ENCODE measurements at places on chromosomes 1 and 21.
A peak's percentile ranks its signal among the peaks of the same experiment; 100 is the strongest.

DNA sequence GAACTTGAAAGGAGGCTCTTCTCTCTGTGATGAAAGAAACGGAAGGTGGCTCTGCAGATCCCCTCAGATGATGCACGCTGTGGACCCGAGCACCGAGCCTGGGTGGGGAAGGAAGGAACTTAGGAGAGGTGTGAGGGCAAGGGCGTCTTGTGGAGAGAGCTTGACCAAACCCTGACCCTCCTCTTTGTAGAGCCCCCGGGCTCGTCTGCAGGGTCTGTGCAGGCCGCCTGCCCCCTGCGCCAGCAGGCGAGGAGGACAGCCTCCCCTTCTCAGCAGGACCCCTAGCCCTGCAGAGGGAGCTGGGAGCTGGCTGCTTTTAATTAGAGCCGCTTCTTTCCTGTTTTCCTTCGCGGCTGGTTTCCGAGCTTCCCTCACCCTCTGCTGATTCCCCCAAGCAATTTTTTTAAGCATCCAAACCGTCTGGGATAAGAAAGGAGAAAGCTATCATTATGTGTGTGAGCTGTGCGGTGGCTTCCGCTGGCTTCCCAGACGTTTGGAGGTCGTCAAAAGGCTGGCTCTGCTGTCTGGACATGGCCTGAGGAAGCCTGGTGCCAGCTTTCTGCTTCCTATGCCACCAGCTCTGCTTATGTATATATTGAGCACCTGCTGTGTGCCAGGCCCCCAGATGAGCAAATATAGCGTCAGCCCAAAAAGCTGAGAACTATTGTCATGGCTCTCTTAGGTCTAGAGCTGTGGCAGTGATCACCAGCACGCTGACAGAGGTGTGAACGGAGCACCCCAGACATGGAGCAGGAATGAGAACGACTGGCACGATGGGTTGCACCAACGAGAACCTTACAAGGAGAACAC, 160.2 kb upstream of the IRF2BP2 start:
- no peak for DNase-seq

GRCh38 chr21:26470351-26471098, 102.6 kb downstream of the CYYR1 start:
- DNase-seq, result no peak

DNA sequence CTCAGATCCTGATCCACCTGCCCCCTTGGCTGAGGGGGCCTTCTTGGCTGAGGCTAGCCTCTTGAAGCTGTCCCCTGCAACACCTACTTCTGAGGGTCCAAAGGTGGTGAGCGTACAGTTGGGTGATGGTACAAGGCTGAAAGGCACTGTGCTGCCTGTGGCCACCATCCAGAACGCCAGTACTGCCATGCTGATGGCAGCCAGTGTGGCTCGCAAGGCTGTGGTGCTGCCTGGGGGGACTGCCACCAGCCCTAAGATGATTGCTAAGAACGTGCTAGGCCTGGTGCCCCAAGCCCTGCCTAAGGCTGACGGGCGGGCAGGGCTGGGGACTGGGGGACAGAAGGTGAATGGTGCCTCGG, 5.2 kb downstream of the ZNF687 start:
- DNase-seq, result no peak

GRCh38 chr1:205274041-205274691, 46.4 kb downstream of the TMCC2 start:
- DNase-seq, result no peak

DNA sequence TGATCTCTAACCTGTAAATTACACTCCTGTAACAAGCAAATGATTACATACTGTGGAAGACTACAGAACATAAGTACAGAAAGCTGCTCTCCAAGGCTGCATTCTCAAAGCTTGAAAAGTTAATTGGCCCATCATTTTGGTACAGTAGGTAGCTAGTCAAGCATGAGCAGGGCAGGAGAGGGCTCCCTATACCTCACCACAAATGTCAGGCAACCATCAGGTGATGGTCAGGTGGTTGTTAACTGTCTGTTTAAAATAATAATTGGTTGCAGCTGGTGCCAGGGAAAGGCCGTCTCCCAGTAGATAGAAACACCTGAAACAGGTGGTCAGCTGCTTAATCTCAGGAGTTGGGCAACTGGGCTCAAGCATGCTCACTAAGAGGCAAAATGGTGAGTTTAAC, 13.1 kb upstream of the SLC1A7 start:
- DNase-seq, result no peak

DNA sequence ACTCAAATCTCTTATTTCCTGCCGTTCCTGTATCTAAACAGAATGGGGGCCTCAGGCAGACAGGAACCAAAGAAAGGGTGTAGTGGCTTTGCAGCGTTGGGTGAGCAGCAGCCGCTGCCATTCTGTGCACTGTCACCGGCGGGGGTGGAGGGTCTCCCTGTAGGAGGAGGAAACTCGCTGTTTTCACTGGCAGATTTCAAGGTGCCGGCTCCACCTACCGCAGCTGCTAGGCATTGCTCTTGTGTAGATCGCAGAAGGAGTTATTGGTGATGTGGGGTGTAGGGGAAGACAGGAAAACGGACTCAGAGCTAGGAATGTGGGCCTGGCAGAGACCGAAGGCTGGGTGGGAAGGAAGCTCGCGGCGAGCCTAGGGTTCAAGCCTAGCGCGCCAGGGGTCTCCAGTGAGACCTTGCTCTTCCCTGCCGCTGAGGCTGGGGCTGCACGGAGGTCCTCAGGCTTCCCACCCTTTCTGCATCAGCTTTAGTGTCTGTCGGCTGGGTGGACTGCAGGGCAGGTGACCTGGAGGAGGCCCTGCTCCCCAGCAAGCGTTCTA, 20.8 kb downstream of the ATP5PO start:
- DNase-seq, result peak; percentile 60

DNA sequence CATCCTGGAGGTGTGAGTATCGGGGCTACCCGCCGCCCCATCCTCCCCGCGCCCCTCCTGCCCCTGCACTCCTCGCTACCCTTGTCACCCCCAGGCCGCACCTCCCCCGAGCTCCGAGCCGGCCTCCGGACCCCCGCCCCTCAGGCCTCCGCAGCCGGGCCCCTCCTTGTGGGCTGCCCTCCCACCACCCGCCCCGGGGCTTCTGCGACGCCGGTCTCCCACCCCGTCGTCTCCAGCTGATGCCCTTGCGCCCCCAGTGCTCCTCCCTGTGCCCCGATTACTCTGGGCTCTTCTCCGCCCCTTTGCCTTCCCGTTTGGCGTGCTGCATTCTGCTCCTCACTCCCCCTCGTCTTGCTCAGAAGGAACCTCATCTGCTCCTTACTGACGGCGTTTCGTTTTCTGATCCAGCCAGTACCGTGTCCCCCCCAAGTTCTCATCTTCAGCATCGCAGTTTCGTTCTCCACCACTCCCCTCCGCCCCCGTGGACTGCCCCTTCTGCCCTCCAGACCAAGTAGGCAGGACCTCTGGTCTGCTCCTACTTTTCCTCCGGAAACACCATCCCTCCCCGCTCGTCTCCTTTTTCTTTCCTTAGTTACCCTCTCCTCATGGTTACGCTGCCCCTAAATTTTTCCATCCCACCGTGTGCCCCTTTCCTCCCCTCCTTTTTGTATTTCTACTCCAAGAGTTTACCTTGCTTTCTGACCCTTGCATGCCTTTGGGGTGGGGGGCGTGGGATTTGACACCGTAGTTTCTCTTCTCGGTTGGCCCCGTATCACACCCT, 841 bp downstream of the SNX27 start:
- peak; percentile 36 for DNase-seq

- no peak for DNase-seq
Measured at GRCh38 chr1:210441028-210441427, 112.3 kb downstream of the HHAT start.

DNA sequence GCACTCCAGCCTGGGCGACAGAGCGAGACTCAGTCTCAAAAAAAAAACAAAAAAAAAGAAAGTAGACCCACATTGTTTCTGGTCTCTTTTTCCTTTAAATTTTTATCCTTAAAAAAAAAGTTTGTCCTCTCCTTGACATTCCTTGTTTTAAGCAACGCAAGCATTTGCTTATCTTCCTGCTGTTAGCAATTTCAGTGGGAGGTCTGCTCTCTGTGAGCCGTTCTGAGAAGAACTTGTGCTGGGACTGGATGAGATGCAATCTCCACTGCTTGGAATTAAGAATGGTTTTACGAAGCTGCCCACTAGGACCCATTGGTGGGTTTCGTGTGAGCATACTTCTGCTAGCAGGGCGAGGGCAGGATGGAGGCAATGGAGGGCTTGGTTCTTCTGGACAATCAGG, 225.1 kb upstream of the TMEM51 start:
- DNase-seq, result no peak

- no peak for DNase-seq
Measured at GRCh38 chr1:21329209-21329844, 39.1 kb upstream of the ECE1 start.

DNA sequence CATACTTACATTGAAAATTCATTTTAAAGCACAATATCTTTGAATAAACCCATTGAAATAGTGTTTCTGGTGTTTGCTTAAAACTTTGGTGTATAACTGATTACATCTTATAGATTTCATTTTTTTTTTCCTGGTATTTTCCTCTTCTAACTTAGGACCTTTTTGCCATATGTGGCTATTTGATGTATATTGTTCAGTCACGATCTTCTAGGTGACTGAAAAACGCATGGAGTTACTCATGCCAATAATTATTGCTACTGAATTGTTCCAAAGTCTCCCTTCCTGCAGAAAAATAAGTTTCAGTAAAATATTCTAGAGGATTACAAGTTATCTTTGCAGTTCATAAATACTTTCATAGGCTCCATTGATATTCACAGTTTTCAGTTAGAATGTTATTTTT, 22.9 kb upstream of the C1orf105 start:
- DNase-seq, result no peak

- DNase-seq, result peak; percentile 64
Measured at GRCh38 chr1:41533016-41533730, 48.7 kb upstream of the EDN2 start.

DNA sequence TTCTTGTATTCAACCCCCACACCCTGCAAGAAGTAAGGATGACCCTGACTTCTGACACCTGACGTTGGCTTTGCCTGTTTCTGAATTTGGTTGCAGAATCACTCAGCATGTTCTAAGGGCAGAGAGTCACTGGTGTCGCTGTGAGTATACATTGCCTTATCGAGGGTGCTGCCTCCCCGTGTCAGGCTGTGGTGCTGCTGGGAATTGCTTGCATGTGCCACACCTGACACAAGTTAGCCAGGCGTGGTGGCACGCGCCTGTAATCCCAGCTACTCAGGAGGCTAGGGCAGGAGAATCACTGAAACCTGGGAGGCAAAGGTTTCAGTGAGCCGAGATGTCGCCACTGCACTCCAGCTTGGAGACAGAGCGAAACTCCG, 45.9 kb downstream of the WDR4 start:
- DNase-seq, result no peak

- DNase-seq, result no peak
Measured at GRCh38 chr21:38830671-38831525, 25.2 kb downstream of the ETS2 start.

DNA sequence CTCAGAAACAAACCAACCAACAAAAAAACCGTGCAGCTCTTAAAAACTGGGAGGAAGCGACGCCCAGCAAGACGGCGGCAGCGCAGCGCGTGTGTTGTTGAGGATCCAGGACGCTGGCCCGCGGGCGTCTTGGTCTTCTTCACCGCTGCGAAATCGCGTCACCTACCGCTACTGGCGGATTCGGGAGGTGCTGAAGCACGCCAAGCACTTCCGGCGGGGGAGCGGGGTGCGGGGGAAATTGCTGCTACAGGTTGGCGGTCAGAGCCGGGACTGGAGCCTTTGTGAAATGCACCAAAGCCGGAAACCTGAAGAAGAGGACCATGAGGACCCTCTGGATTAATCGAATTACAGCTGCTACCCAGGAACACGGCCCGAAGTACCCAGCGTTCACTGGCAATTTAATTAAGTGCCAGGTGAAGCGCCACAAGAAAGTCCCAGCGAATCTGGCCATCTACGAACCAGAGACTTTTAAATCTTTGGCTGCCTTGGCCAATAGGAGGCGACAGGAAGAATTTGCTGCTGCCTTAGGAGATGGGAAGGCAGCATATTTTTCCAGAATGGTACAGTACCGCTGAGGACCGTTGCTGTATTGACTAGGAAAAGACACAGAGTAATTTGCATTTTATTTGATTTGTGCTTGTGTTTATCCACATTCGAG, 11.9 kb upstream of the RIPPLY3 start:
- DNase-seq, result no peak

- no peak for DNase-seq
Measured at GRCh38 chr1:16042096-16042495, 1.5 kb upstream of the CLCNKB start.

Data from posterior cingulate gyrus (tissue), 11 donors.